Kidney tubule cell (primary cell): ENCODE measurements at places on chromosomes 5 and 9.
A peak's percentile ranks its signal among the peaks of the same experiment; 100 is the strongest.

- DNase-seq, result no peak
Observed at GRCh38 chr5:88671505-88672499, 211.2 kb downstream of the MEF2C start.

DNA sequence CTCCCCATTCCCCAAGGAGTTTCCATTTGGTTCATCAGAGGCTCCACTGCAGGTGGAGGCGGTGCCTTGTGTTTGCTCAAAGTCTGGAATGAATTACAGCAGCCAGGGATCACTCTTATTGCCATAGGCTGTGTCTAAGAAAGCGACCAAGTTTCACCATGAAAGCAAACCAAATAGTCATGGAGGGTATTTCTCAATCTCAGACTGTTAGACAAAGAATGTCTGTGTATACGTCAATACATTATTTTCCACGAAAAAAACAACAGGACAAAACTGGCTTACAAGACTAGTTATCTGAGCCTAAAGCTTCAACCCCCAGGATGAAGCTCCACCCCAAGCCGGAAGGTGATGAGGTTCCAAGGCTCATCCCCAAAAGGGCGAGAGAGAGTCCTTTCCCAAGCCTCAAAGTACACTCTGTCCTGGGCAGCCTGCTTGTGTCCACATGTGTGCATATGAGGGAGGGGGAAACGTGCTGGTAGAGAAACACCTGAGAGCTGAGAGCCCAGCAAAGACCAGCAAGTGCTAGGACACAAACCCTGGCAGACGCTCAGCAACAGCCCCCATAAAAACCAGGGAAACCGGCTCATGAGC, 4.3 kb downstream of the B4GALT1 start:
- DNase-seq, result no peak

GRCh38 chr9:115691693-115692092, 461.9 kb upstream of the PAPPA start:
- peak; percentile 68 for DNase-seq

- no peak for DNase-seq
Observed at GRCh38 chr5:153900703-153901395, 137.9 kb downstream of the FAM114A2 start.

DNA sequence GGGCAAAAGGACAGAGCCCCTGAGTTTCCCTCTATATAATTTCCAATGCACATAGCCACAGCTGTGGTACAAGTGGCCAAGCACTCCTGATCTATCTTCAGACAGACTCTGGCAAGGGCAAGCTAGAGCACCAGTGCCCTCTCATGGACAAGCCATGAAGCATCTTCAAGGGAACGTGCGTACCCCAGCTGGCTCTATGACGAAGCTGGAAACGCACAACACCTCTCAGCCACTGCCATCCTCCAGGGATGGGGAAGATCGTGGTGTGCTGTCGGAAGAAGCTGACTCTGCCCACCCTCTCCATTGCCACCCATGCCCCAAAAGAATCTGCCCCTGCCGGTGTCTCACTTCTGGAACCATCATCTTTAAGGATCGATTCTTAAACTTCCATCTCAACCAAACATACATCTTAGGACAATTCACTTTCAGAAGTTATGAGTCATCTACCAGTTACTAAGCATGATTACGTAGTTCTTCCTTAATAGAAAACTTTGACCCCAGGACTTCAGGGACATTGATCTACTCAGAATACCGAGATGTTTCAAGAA, 482.9 kb downstream of the AGTPBP1 start:
- DNase-seq, result peak; percentile 79

DNA sequence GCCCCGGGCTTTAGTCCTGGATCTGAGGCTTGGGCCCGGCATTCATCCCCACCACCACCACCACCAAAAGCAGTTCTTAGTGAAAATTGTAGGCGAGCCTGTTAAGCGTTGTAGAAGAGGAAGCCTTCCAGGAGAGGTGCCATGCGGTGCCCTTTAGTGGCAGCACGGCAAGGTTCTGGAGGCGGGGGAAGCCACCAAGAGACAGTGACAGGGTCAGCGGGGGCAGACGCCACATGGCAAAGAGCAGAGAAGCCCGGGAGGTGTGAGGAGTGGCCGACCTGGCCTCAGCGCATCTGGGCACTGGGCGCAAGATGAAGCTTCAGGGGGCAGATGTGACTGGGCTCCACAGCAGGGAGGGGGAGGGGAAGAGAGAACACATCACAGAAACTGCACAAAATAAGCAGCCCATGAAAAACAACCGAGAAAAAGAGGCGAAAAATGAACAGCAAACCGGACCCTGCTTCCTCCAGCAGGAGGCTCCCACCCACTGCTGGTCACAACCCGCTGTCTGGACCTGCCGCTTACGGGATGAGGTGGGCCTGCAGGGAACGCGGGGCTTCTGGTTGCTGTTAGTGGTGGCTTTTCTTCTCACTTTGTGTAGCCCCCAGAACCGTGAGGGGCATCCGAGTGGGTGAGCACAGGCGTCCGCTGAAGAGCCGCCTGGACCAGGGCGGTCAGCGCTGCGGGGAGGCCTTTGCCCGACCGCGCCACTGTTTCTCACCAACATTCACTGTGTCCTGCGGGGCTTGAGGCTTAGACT, 4.3 kb downstream of the LRRC14B start:
- DNase-seq, result no peak

- DNase-seq, result no peak
Observed at GRCh38 chr5:23740029-23740428, 232.6 kb downstream of the PRDM9 start.

DNA sequence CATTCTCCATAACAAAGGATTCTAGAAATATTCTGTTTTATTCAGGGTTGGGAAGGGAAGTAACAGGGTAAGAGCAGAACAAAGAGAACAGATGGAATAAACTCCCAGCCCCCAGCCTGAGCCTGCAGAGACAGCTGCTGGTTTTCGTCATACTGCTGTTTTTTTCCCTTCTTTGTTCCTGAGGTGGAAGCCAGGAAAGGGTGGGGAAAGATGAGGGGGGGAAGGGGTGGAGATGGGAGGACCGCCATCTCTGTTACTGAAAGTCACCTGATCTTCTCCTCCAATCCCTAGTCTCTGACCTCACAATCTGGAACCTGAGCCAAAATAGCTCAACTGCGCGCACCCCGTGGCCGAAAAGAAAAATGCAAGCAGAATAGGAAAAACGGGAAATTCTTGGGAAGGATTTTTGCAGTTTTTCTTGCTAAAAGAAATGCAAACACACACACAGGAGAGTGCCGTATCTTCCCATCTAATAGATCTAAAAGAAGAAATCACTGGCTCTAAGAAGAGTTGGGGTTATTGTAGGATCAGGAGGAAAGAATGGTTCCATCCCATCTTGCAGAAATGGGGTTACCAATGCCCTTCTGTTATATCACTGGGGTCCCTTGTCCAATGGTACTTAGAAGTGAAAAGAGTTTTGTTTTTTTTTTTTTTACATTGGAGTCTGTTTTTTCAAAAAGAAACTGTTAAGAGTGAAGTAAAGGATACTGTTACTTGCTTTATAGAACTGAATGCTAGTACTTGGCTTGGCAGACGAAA, 57.9 kb downstream of the DIAPH1 start:
- peak; percentile 93 for DNase-seq

GRCh38 chr9:73137286-73137899, 14.3 kb upstream of the ANXA1 start:
- peak; percentile 76 for DNase-seq

DNA sequence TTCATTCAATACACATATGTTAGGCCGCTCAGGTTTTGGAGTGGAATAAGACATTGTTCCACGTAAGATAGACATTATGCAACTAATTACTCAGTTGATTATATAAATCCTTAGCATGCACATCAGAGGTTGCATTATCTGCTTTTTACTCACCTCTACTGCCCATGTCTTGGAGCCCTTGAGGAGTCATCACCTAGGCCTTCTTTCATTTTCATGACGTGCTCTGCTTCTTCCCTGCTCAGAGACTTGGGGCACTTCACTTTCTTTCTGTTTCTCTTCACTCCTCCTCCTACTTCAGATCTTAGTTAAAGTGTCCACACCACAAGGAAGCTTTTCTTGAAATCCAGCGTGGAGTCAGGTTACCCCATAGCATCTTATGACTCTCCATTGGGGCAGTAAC, 241.1 kb downstream of the TLR4 start:
- no peak for DNase-seq

DNA sequence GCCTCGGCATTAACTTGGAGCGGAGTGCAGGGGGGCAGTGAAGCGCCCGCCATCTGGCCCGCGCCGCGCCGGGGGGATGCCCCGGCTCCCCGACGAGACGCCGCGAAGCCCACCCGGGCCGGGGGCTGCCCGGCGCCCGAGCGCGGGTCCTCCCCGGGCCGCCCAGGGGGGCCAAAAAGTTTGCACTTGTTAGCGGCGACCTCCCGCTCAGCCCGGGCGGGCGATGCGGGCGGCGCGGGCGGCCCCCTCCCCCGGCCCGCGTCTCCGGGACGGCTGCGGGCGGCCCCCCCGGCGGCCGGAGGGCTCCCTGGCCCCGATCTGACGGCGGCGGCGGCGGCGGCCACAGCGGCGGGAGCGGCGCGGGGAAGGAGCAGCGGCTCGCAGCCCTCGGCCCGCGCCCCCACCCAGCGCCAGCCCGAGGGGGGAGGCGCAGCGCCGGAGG, at the start of gene NTNG2:
TSS of gene NTNG2 (plus strand) at position 316 of the 442 bp plus-strand sequence. CDS start 4,774 bp downstream, outside the sequence.
- DNase-seq, result no peak

DNA sequence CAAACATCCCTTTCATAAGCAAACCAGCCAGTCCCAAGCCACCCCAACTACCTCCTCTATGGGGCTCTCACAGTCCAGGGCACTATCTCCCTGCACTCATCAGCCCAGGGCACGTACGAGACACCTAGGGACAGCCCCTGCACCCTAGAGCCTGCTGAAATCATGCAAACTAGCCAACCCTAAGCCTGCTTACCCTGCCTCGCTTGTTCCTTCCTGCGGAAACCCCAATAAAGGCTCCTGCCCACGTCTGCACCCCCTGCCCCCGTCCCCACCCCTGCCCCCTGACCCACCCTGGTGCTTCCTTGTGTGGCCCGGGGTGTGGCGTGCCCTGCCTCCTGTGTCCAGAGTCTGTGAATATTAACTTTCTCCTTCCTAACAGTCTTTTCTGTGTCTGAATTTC, 135.9 kb downstream of the GADD45G start:
- DNase-seq, result no peak

DNA sequence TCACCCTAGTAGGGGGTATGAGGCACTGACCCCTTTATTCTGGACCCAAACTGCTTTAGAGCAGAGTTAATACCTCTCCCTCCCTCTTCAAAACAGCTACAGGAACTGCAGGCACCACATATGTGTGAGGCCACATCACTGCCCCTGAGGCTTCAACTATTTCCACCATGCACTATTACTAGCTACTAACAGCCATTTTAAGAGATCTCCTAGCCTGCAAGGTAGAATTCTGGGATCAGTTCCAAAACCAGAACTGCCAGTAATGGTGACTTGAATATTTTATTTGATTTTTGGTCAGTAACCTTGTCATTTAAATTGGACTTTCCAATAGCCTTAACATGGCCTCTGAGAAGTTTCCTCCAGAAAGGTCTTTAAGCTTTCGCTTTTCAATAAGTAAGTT, 55.3 kb upstream of the FSD1L start:
- no peak for DNase-seq

- no peak for DNase-seq
Observed at GRCh38 chr5:65084795-65085515, 316.2 kb downstream of the CWC27 start.

GRCh38 chr9:108525186-108525585, 330.6 kb downstream of the ACTL7B start:
- no peak for DNase-seq

- DNase-seq, result no peak
Observed at GRCh38 chr5:127358284-127358683, 67.7 kb downstream of the MEGF10 start.

DNA sequence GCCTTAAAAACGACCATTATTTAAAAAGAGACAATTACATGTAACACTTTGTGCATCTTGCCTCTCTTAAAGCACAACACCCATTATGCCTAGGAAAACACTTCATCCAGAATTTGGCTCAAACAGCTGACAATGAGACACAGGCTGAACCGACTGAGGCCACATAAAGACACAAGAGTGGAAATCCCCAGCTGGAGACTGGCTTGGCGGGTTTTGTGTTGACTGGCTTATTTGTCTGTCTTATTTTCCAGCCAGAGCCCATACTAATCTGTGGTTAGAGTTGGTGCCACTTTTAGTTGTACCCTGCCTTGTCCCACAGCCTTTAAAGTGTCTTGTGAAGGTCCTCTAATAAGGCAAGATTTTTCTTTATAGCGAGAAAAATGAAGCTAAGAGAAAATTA, 21.2 kb downstream of the TRIM14 start:
- DNase-seq, result peak; percentile 28

DNA sequence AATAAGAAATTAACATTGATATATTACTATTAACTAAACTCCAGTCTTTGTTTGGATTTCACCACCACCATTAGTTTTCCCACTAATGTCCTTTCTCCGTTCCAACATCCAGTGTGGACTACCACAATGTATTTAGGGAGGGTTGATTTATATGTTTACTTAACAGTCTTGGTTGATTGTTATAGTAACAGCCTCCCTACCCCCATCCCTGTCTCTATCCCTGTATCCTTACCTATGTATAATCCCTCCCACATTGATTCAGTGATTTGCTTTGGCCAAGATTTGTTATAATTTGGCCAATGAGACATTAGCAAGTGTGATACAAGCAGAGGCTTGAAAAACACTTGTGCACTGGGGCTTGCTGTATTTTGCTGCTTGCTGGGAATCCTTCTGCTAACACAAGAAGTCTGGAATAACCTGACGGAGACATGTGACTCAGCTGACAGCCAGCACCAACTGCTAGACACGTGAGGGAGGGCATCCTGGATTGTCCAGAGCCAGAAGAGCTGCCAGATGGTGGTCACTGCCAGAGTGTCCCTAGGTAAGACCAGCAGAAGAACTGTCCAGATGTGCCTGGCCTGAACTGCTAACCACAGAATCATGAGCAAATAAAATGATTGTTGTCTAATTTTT, 51.2 kb upstream of the TCF7 start:
- peak; percentile 26 for DNase-seq

DNA sequence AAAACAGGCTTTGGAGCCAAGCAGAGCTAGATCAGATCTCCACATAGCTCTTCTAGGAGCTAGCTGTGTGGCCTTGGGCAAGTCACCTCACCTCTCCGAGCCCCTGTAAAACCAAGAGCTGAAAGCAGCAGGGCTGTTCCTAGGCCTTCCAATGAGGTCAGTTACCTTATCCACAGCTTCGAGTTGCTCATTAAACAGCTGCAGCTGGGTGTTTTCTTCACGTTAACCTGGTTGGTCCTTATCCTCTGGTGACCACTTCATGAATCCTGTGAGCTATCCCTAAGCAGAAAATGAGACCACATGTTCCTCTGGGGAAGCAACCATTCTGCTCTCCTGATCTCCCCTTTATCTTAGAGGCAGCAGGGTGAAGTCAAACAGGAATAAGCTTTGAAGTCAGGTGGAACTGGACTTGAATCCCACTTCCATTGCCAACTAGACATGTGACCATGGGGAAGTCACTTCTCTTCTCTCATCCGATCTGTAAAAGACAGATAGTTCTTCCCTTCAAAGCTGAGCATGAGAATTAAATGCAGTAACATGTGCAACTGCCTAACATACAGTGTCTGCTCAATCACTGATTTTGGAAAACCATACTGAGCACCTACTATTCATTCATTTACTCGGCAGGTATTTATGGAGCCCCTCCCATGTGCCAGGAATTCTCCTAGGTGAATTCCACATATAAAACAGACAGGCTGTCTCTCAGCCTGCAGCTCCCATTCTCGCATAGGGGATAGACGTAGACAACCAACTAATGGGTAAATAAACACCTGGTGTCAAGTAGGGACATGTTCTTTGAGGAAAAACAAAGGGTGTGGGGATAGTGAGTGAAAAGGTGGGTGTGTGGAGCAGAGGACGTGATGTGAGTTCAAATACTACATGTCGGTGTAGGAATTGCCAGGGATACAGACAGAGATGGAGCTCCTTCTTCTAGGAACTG, 111.7 kb upstream of the BOD1 start:
- DNase-seq, result no peak
